ENCODE measurements at places on chromosomes 3 and 15.

- DNase-seq: no peak
These were observed 462.3 kb upstream of the SGO1 start for GRCh38 chr3:20648294-20648693.

GRCh38 chr3:19399356-19399755 lies 251.0 kb downstream of the KCNH8 start:
- DNase-seq: no peak

DNA sequence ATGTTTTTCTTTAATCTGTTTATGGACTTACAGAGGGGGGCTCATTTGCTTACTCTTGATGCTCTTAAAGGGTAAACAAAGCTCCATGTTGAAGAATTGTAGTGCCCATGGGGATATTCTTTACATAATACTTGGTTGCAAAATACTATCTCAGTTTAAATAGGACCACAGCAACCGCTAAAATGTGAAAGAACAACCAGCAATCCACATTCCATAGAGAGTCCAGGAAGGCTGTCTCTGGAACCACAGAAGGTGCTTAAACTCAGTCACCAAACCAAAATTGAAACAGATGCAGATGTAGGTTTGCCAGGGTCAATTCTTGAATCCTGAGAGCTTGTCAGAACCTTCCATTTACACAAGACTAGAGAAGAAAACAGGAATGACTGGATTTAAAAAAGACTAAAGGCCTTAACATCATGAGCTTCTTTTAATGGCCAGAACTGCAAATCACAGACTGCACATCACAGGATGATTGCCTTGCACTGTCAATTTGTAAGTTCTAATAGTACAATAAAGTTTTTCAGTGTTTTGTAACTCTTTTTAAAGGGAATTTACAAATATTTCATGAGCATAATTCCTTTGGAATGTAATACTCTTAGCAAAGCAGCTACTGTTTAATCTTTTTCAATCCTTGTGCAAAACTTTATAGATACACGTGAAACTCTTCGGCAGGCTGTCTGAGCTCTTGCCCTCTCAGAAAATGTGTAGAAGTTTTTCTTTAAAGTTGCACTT lies 661.6 kb downstream of the SI start:
- no peak for DNase-seq

DNA sequence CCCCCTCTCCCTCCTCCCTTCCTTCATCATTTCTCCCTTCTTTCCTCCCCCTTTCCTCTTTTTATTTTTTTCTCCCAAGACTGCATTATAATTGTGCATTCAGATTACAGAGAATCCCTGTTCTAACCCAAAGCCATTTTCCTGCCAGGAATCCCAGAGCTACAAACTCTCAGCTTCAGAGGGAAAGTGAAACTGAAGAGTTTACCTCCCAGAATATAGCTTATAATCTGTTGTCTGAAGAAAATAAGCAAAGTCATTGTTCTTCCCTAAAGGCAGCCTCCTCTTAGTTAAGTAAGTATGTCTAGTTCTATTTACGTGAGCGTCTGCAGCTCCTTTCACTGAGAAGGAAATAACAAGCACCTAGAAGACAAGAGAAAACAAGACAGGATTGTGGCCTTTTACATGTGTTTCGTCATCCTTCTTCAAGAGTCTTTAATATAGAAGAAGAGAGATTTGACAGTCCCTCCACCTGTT lies 97.2 kb downstream of the CHST2 start:
- no peak for DNase-seq

- DNase-seq: no peak
These were observed 32.9 kb downstream of the PIK3CA start for GRCh38 chr3:179181021-179181472.

- no peak for DNase-seq
These were observed 51.8 kb upstream of the TPRG1 start for GRCh38 chr3:189119950-189120349.

All from ELF-1 (cell line).